Activated naive CD4-positive, alpha-beta T cell treated with Interleukin-2 at 50 U/mL for 16 hours (primary cell): ENCODE measurements at places on chromosomes 2 and 18.

- DNase-seq = no peak
Measured at GRCh38 chr2:137718786-137719185, 245.5 kb upstream of the HNMT start.

- no peak for DNase-seq
Measured at GRCh38 chr2:38074764-38075506, 1.0 kb downstream of the CYP1B1 start.

DNA sequence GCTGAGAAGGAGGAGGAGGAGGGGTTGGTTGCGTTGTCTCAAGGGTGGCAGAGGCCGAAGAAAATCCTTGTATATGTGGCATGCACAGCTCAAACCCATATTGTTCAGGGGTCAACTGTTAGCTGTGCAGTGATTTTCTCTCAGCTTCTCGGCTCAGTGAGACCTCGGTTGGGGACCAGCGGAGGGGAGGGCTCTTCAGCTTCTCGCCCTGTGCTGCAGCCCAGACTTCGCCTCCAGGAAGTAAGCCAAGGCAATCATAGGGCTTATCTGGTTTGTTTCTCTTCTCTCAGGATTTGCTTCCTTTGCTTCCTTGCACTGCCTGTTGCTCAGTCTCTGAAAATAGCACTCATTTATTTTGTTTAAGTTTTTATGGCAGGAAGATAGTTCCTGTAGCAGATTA is 85.5 kb downstream of the SOWAHC start:
- no peak for DNase-seq

DNA sequence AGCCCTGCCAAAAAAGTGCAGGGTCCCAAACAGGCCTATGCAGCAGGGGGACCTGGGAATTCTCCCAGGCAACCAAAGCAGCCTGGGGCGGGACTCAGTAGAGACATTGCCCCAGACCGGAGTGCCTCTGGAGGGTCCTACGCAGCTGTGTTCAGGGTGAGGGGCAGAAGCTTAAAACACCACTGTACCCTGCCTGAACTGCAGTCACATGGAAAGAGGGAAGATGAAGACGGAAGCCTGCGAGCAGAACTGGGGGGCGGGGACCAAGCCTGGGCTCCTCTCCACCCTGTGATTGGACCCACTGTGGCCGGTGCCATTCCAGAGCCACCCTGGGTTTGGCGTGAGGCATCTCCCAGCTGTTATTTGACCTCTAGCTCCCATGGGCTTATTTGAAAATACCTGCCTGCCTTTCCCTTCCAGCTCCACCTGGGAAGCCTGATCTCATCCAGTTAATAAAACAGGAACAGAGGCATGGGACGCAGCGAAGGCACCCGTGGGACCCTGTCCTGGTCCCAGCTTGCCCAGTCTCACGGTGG is 183.1 kb downstream of the SMAD2 start:
- no peak for DNase-seq

DNA sequence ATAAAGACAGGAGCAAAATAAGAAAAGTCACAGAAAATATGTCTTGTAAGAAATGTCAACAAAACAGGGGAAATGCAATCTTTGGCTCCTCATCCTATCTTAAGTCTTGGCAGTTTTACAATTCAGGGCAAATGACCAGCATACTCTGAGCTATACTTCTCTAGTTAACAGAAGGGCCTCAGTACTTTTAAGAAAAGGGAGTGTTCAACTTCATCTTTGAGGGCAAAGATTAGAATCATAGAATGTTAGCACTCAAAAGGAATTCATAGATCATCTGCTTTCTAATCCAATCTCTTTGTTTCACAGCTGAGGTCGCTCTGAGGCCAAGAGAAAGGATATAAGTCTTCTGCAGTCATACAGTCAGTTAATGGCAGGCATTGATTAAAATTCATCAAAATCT is 174.0 kb upstream of the NT5C1B start:
- DNase-seq = no peak

GRCh38 chr18:74128159-74128558 is 19.5 kb downstream of the FBXO15 start:
- DNase-seq = no peak

DNA sequence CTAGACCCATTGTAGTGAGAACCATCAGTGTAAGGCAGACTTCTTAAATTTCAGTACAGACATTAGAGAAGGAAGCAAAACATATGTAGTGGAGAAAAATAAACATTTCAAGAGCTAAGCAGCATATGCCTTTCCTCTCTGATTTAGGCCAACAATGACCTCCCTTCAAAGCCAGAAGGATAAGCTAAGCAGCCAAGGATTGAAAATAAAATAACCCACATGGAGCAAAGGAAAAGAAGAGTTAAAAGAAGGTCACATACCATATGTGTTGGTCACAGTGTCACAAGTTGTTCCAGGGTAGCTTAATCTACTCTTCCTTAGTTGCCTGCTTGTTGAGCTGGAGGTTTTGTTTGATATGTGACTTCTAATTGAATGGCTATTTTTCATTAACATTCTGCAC is 15.6 kb upstream of the LAMA1 start:
- no peak for DNase-seq

GRCh38 chr2:75792996-75793395 is 82.3 kb upstream of the GCFC2 start:
- no peak for DNase-seq

DNA sequence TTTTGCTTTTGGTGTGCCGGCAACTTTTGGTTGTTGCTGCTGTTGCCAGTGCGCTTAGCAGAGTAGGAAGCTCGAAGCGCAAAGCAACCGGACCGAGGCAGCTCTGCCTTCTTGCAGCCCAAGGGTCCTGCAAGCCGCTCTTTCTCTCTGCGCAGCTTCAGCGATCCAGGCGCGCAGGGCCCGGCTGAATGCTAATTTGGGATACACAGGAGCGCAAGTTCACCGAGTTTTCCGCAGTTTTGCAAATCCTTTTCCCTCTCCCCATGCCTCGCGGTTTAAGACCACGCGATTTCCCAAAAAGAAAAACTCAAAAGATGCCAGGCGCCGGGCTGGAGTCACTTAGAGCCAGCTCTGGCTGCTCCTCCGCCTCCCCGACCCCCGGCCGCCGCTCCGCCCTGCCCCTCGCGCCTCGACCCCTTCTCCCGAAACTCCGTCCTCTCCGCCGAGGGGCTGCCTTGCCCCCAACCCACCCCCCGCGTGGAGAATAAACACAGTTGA is 13.5 kb upstream of the SIX3 start:
- DNase-seq = no peak

DNA sequence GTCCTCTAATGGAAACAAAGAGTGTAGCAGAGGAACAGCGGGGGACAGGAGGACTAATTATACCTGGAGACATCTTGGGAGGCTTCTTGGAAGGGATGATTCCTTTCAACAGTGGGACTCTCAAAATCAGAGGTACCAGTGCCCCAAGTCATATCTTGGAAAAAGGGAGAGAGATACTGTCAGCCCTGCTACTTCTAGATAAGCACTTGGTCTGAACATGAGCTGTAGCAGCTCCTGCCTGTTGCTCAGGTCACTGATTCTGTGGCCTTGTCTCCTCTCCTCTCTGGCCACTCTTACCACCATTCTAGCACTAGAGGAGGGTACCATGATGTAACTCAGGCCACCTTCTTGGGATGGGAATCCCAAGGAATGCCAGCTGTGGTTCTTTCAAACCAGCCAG is 54.5 kb downstream of the MFSD6 start:
- DNase-seq = no peak

DNA sequence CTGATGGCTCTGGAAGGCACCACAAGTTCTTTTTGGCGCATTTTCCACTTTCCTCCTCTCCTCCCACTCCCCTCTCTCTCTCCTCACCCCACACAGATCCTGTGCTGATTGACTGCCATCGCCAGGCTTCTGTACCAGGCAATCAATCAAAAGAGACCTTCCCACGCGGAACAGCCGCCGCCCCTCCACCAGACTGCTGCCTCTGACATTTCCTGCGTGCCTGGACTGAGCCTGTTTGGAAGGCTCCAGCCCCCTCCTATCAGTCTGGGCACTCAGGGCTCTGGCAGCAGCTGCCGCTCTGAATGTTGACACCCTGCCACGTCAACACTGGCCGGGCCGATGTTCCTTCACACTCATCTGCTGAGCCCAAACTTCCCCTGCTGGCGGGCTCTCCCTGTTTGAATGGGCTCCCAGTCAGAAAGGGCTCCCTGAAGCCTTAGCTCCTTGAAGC is 467.7 kb downstream of the EPHA4 start:
- no peak for DNase-seq

- no peak for DNase-seq
Measured at GRCh38 chr2:136809998-136810397, 44.7 kb downstream of the THSD7B start.

DNA sequence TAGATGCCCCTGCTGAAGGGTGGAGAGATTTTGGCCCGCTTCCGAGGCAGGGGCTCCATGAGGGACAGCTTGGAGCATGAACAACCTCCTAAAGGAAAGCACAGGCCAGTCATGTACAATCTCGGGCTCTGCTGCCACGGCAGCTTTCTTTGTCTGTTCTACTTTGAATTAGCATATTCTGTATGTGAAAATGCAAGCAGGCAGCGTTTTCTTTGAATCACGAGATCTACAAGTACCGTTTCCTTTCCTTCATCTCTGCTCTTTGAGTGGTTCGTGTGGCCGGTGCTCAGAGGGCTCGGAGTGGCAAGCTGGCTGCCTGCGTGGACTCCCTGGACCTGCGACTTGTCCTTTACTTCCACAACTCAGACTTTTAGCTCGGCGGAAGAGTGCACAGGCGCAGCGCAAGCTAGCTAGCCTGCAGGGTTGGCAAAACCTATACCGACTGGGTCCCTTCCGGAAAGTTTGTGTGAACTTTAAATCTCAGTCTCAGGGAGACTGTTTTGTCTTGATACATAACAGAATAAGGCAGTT is 6.9 kb downstream of the TWIST2 start:
- no peak for DNase-seq

DNA sequence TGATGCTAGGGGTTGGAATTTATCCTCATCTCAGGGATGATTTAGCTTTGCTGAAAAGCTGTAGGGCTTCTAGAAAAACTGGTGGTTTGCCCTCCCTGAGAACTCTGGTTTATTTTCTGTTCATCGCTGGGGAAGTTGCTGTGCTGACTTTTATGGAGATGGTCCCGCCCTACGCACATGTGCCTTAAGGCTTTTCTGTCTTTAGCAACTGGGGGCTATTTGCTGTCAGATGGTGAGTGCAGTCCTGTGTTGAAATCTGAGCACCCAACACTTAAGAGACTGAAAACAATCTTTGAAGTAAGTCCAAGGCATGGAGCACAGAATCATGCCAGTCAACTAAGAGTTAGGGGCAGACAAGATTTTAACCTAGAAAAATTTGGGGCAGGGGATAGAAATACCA is 2148.4 kb upstream of the CELF4 start:
- DNase-seq = no peak

DNA sequence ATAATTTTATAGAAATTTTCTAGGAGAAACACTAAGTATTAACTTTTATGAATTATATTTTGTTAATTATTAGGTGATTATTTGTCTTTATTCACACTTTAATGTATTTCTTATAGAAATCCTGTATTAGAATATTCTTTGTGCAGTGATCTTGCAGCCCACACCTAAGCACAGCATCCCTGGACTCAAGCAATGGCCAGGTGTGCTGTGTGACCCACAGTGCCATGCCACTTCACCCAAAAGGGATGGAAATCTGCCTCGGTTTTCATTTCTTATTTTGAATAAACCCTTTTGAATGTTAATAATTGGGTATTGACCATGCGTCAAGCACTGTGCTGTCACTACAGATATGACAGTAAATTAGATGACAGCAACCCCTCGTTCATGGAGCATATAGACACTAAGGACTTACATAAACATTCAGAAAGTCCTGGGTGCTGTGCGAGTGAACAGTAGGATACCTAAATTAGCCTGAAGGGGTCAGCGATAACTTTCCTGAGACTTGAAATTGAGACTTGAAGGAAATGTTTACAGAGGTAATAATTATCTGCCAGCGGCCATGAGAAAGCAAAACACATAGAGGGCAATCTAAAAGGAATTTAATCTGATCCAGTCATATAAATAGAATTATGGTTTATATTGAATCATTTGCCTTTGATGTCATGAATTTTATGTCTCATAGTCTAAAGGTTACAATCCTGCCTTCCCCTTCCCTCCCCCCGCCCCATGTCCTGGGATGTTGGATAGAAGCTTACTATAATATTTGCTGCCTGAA is 52.7 kb upstream of the CALCRL start:
- no peak for DNase-seq

- DNase-seq = no peak
Measured at GRCh38 chr2:102282678-102283091, 28.7 kb upstream of the IL1RL1 start.

- no peak for DNase-seq
Measured at GRCh38 chr2:24313744-24314632, 46.3 kb downstream of the ITSN2 start.

DNA sequence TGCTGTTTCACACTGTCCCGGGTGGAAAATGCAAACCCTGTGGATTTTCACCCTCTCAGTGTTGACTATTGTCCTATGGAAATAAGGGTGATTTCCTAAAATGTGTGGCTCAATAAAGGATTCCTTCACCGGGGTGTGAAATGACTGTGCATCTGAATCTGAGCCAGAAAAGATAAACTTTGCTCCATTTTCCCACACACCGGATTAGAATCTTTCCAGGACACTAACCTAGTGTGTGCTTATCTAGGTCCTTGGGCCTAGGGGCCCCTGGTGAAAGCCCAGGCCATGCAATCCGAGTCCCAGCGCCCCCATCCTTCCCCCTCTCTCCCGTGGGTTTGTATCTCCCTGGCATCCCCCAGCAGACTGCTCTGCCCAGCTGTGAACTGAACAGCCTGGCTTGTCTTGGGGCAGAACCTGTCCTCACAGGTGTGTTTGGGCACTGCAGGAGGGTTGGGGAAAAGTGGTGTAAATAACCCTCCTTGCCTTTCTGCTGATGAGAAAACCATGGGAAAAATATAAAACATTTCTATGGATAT is 17.3 kb downstream of the KLHL29 start:
- DNase-seq = no peak

GRCh38 chr2:75596784-75597183 is 36.0 kb upstream of the EVA1A start:
- DNase-seq = no peak

DNA sequence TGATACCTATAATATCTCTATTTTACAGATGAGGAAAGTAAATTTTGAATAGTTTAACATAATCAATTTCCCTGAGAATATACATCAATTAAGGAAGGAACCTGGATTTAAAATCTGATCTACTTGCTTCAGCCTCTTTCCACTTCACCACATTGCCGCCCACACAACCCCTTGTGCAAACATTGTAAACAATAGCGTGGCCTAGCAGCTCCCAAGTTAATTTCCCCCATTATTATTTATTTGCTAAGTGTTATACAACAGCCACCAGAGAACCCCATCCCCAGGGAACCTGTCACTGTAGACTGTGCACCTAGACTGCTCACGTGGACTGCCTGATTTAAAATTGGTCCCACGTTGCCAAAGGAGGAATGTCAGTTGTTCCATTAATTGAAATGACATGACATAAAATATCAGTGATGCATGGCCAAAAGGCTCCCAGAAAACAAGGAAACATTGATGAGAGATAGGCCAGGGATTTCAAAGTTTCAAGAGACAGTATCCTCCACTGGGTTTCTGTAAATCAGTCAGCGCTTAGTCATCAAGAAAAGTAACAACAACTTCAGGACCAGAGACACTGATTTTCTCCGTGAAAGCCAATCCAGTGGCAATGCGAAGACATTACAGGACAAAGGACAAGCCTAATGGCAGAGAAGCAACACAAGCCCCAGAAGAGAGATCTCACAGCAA is 41.3 kb downstream of the SCG2 start:
- no peak for DNase-seq

GRCh38 chr2:85613717-85614515 is 2.0 kb upstream of the C2orf68 start:
- DNase-seq = no peak

- DNase-seq = peak; percentile 56
Measured at GRCh38 chr2:233422050-233422639, 67.9 kb downstream of the DGKD start.
